T-helper 1 cell (primary cell): ENCODE measurements at places on chromosomes 12 and 14.

GRCh38 chr14:104286086-104286485 is 147.7 kb downstream of the KIF26A start:
- DNase-seq: no peak

DNA sequence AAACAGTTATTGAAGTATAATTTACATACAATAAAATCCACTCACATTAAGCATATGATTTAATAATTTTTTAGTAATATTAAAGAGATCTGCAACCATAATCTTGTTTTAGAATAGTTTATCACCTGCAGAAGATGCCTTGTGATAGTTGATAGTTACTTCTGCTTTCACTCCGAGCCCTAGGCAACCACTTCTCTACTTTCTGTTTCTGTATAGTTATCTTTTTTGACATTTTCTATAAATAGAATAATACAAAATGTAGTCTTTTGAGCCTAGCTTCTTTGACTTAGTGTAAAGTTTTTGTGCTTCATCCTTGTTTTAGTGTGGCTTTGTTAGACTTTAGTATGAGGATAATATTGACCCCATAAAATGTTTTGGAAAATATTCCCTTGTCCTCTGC is 111.0 kb downstream of the MNAT1 start:
- DNase-seq: no peak

GRCh38 chr14:22544881-22545420 is 44.1 kb downstream of the DAD1 start:
- no peak for DNase-seq

- no peak for DNase-seq
Measured at GRCh38 chr12:68200854-68201253, 24.8 kb downstream of the IL26 start.

GRCh38 chr12:46110928-46111699 is 120.7 kb upstream of the SCAF11 start:
- DNase-seq: no peak

DNA sequence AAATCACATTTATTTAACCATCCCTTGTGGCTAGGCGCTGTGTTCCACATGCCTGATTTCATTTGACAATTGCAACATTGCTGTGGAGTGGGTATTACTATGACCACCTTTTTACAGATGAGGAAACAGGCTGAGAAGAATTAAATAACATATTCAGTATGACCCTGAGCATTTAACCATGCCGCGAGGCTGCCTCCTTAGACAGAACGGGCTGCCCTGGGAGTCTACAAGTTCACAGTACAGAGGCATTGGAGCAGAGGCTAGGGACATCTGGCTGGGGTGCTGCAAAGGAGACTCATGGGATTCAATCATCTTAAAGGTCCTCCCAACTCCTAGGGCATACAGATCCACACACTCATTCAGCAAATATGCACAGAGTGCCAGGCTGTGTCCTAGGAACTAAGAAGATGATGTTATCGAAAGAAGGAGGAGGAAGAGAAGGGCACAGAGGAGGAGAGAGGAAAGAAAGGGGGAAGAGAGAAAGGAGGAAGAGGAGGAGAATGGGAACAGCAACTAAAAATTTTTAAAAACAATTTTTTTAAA is 164.7 kb upstream of the CCND2 start:
- no peak for DNase-seq

DNA sequence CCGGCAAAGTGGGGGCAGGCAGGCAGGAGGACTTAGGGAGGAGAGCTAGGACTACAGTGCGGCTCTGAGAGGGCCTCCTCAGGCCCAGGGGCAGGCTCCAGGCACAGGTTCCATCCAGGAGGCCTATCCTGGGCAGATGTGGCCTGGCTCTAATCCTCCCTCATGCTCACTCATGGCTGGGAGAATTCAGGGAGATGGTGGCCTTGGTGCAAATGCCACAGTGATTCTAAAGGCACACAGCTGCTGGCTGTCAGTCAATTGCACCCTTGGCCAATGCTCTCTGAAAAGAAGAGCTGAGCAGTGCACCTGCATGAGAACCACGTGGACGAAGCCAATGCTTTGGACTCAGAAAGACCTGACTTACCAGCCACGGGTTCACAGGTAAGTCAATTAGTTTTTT is 89.6 kb downstream of the C12orf75 start:
- DNase-seq: no peak

DNA sequence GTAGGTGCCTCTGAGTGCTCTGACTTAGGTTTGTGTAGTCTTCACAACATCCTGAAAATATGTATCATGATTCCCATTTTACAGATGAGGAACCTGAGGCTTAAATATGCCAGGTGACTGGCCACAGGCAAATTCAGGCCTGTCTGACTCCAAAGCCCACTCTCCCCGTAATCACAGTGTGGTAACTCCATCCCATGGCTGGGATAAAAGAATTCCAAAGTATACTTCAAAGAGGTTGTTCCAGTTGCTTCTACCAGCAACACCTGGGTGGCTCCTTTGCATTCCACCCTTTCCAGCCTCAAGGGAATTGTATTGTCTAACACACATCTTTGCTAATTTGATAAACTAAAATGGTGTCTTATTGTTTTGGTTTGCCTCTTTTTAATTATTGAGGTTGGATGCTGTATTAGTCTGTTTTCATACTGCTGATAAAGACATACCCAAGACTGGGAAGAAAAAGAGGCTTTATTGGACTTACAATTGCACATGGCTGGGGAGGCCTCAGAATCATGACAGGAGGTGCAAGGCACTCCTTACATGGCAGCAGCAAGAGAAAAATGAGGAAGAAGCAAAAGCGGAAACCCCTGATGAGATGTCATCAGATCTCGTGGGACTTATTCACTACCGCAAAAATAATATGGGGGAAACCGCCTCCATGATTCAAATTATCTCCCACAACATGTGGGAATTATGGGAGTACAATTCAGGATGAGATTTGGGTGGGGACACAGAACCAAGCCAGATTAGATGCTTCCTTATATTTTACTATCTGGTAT is 9.9 kb upstream of the CHST11 start:
- DNase-seq: no peak

DNA sequence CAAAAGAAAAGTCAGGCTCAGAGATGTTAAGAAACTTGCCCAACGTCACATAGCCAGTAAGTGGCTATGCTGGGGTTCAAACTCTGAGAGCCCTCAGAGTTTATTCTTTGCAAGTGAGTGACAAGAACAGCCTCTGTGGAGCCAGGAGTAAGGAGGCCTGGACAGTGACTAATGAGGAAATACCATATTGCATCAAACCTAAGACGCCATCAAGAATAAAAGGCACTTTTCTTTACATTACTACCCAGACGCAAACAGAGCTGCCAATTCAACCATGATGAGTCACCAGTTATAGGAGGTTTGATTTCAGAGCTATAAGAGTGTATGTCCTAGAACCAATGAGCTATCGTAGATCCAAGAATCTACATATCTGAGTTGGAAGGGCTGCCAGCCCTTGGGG is 9.4 kb downstream of the TNFRSF1A start:
- DNase-seq: no peak

GRCh38 chr14:30914812-30915211 is 40.5 kb downstream of the COCH start:
- no peak for DNase-seq

GRCh38 chr14:79084861-79085260 is 914.7 kb downstream of the NRXN3 start:
- no peak for DNase-seq
